ENCODE measurements at places on chromosomes 7 and 10. TPM values are rescaled to one million over a fixed set of nuclear protein-coding genes. Genes with fewer than 3 reads are reported as not detected.

The MOGAT3 gene
- total RNA-seq: not detected

The EIF5AL1 gene
- 2.1 TPM for total RNA-seq

The NKX1-2 gene
- not detected for total RNA-seq

The PRTFDC1 gene
- total RNA-seq: 16.6 TPM

The GNGT1 gene
- total RNA-seq: not detected

The AQP1 gene
- total RNA-seq: 0.39 TPM

The TRIM73 gene
- 2.7 TPM for total RNA-seq

The SYT15 gene
- total RNA-seq: 3.1 TPM

The TAS2R4 gene
- total RNA-seq: 0.11 TPM

The SLC26A3 gene
- total RNA-seq: not detected

The USP54 gene
- total RNA-seq: 12.5 TPM

The WDFY4 gene
- 0.06 TPM for total RNA-seq

The ERVW-1 gene
- 0.04 TPM for total RNA-seq

The PPRC1 gene
- total RNA-seq: 62.3 TPM

The RBP3 gene
- total RNA-seq: not detected

The CUTC gene
- 34.4 TPM for total RNA-seq

The TFAM gene
- total RNA-seq: 65.3 TPM

The SH2B2 gene
- 3.5 TPM for total RNA-seq

The CCL24 gene
- total RNA-seq: not detected

The MMRN2 gene
- 1.5 TPM for total RNA-seq

The TMEM139 gene
- 0.91 TPM for total RNA-seq

The GRM3 gene
- not detected for total RNA-seq

The SVIL gene
- 27.5 TPM for total RNA-seq
